ENCODE measurements at places on chromosomes 4 and X.

DNA sequence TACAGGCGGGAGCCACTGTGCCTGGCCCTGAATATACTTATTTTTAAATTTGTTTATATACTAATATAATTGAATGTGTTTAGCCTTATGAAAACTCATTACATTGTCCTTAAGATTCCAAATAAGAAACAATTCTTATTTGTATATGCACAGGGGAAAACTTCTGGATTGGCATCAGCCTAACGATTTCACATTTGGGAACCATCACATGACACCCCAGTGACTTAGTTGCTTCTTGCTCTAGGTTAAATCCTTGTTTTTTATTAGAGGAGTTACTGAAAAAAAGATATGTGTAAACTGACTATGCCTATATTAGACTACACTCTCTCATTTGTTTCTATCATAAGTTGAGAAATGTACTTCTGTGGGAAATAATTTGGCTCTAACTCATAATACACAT, 520.2 kb downstream of the SPRY1 start:
- no peak for DNase-seq

- DNase-seq, result no peak
Measured at GRCh38 chr4:56235725-56236124, 151.6 kb downstream of the AASDH start.

DNA sequence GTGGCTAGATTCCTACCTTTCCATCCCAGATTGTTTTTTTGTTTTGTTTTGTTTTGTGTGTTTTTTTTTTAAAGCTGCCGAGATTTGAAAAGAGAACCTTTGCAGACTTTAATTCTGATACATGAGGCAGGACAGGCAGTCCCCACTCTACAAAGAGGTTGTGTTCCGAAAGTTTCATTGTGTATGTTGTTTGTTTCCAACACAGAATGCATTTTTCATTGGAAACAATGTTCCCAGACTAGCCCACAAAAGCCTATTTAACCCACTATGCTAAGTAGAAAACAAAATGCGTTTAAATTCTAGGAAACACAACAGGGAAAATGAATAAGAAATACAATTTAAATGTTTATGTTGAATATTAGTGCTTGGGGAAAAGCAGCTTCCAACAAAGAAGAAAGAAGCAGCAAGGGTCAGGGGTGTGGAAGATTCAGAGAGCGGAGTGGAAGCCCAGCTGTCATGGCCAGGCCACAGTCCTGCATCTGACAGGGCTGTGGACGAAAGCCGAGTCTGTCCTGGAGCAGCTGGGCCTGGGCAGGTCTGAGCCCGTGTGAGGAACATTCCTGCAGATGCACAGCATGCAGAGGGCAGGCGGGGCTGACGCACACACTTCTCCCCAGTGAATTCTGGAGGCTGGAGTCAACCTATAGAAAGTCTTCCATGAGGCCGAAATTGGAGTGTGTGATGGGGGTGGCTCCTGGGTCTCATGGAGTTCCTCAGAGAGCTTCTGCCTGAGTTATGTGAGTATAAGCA, 12.4 kb upstream of the SETD7 start:
- DNase-seq, result no peak

DNA sequence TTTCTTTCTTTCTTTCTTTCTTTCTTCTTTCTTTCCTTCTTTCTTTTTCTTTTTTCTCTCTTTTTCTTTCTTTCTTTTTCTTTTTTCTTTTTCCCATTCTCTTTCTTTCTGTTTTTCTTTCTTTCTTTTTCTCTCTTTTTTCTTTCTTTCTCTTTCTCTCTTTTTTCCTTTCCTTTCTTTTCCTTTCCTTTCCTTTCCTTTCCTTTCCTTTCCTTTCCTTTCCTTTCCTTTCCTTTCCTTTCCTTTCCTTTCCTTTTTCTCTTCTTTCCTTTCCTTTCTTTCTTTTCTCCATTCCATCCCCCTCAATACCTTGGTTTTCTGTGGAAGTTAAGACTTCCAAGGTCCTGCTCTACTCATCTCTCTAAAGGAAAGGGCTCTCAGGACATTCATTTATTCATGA, 102.8 kb upstream of the CLNK start:
- DNase-seq, result no peak

DNA sequence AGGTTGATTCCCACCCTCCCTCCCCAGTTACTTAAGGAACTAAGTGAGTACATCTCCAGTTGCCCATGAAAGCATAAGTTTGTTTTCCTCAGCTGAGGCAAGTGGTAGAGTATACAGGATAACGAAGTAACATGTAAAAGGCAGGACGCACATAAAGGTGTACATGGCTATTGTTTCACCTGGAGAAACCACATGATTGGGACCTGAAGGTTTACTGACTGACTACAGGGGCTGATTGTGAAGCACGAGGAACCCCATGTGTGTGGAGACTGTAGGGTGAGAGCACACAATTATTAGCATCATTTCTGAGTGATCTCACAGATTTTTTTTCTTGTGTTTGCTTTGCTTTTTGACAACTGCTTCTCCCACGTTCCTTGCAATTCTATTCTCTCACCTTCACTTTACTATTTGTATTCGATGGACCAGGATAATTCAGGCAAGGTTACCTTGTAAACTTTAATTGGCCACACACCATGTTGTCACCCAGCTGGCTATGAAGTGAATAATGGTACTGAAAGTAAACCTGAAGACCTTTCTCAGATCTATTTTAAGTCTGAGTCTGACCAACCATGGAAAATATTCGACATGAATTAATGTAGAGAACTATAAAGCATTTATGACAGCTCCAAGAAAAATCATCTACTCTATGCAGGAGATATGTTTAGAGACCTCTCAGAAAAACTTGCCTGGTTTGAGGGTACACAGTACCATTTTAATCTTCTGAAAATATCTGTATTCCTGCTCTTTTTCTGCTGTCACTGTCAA, 102.5 kb upstream of the MYOZ2 start:
- no peak for DNase-seq

- DNase-seq, result no peak
Measured at GRCh38 chrX:40112996-40113395, 15.2 kb upstream of the BCOR start.

- no peak for DNase-seq
Measured at GRCh38 chr4:74897386-74897785, 35.5 kb upstream of the PARM1 start.

- DNase-seq, result no peak
Measured at GRCh38 chr4:38695809-38696208, 31.8 kb downstream of the KLF3 start.

- DNase-seq, result no peak
Measured at GRCh38 chrX:25016938-25017598, 1.3 kb upstream of the ARX start.

DNA sequence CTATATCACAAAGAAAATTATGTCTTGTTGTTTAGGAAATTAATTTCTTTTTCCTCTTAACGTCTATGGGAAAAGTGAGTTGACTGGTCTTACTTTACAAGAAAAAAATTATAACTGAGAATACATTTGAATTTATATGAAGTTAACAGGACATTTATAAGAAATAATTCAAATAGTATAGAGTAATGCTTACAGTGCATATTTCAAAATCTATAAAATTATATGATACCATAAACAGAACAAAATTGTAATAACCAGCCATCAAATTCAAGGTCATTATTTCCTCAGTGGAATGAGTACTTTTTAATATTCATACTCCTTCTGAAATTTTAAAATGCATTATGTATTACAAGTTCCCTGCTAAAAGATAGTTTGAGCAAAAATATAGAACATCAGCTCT, 884.5 kb downstream of the TECRL start:
- DNase-seq, result no peak

- no peak for DNase-seq
Measured at GRCh38 chr4:156820931-156821330, 150.7 kb downstream of the PDGFC start.

DNA sequence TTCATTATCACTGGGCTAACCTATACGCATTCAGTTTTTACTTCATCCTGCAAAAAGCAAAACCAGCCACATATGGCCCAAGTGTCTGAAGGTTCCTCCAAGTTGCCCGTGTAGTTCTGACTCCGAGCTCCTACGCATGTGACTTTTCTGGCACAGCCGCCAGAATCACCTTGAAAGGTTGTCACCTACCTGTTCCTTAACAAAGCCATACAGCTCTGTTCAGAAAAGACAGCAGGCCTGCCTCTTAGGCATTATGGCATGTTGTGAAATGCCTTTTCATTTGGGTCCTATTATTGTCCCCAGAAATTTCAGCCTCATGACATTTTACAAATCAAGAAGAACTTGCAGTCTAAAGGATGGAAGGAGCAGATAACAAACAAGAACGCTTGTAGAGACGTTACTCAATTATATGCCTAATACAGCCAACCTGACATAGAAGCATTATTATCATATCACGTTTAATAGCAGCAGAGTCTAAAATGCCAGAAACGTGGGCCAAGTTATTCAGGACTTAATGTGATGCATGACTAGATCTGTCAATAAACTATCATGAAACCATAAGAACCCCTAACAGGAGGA, 118.5 kb downstream of the RBM47 start:
- no peak for DNase-seq

GRCh38 chr4:157221895-157222770, 1.6 kb downstream of the GRIA2 start:
- no peak for DNase-seq

GRCh38 chr4:134540588-134540987, 339.0 kb upstream of the PABPC4L start:
- no peak for DNase-seq

All from activated naive CD8-positive, alpha-beta T cell treated with anti-CD3 and anti-CD28 coated beads for 36 hours (primary cell).